NCI-H2227 treated with DMSO at 0.1 percent for 48 hours (cell line): ENCODE measurements at places on chromosomes 7 and 10.
A peak's percentile ranks its signal among the peaks of the same experiment; 100 is the strongest.

GRCh38 chr10:114043532-114044246 lies at the start of gene ADRB1:
ADRB1 (plus strand) TSS chr10:114043866; CDS start chr10:114044133, 267 bp downstream.
- peak; percentile 60 for DNase-seq

GRCh38 chr10:73771722-73772280 lies 10.0 kb upstream of the CHCHD1 start:
- peak; percentile 65 for DNase-seq

DNA sequence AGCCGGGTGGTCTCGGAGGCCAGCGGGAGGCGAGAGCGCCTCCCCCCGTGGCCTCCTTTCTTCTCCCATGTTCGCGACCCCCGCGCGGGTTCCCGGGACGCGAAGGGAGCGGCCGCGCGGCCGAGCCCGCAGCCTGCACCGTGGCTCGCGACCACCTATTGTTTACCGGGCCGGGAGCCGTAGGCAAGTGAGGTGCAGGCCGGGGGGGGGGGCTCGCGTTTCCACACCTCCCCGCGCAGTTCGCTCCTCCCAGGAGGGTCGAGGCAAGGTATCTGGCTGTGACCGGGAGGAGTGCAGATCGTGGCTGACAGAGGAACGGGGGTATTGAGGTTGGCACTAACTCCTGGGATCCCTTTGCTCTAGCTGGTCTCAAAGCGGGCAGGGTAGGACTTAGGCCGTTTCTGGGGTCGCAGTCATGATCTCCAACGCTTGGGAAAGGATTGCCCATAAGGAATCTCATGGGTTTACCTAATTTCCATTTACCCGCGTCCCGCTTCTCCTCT lies 734 bp downstream of the PTPN12 start:
- peak; percentile 70 for DNase-seq

DNA sequence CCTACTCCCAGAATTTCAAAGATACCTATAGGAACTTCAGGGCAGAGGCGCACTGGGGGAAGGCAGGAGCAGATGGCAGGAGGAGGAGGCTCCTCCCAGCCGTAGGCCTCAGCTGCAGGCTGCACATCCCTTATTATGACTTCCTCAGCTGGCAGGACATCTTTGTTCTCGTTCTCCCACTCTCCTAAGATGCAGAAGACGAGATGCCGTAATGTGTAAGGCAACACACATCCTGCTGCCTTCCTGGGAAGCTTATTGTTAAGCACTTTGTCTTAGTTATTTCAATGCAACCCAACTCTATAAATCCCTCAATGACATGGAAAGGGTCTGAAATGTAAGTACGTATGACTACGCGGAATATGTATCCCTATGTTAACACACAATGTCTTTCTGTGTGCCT lies 599.8 kb upstream of the MGMT start:
- no peak for DNase-seq

GRCh38 chr10:103766751-103767505 lies 88.4 kb downstream of the SH3PXD2A start:
- DNase-seq = no peak

DNA sequence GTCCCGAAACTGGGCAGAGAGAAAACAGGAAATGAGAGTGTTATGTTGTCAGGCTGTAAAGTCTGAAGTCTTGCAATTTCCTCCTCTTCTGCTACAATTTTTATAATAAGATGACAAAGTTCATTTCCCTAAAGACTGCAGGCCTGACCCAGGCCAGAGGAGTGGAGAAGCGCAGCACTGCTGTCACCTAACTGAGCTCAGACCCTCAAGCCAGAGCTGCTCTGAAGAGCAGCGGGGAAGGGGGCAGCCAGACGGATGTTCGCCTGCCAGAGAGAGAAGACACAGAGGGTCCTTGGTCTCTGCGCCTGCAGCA lies 12.6 kb upstream of the AOAH start:
- no peak for DNase-seq

GRCh38 chr7:158013085-158013668 lies 574.4 kb downstream of the PTPRN2 start:
- DNase-seq = no peak
